ENCODE measurements at places on chromosomes 13 and 19. TPM values are rescaled to one million over a fixed set of nuclear protein-coding genes. Genes with fewer than 3 reads are reported as not detected.
A peak's percentile ranks its signal among the peaks of the same experiment; 100 is the strongest.

DNA sequence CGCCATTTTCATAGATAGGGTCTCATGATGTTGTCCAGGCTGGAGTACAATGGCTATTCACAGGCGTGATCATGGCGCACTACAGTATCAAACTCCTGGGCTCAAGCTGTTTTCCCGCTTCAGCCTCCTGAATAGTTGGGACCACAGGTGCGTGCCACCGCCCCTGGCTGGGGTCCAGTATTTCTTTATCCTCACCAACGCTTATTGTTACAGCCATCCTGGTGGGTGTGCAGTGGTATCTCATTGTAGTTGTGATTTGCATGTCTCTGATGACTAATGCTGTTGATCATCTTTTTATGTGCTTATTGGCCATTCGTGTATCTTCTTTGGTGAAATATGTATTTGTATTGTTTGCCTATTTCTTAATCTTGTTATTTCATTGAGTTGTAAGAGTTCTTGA is 49.0 kb downstream of the SIPA1L3 start:
- DNase-seq: no peak

The CLN5 gene
- 21.0 TPM for total RNA-seq

GRCh38 chr19:6030214-6030507 is 52.2 kb upstream of the RANBP3 start:
- peak; percentile 74 for DNase-seq

DNA sequence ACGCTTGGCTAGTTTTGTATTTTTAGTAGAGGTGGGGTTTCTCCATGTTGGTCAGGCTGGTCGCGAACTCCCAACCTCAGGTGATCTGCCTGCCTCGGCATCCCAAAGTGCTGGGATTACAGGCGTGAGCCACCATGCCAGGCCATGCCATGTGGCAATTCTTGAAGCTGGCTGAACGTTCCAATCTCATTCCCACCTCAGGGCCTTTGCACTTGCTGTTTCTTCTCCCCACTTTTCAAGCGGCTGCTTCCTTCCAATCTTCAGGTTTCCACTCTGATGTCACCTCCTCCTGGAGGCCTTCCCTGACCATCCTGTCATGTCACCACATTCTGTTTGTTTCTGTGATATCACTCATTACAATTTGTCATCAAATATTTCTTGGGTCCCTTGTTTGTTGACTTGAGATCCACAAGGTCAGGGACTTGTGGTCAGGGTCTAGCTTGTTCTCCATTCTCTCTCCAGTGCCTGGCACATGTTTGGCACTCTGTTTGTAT is 4.2 kb downstream of the EPOR start:
- no peak for DNase-seq

The DIS3 gene
- 27.0 TPM for total RNA-seq
